Stimulated activated CD4-positive, alpha-beta T cell treated with anti-CD3 and anti-CD28 coated beads, Interleukin-1b, Interleukin-23, amount 100 ng/mL, for 24 hours (primary cell): ENCODE measurements at places on chromosomes 11 and 22.

GRCh38 chr11:127506126-127506525, 505.6 kb upstream of the KIRREL3 start:
- DNase-seq = no peak

DNA sequence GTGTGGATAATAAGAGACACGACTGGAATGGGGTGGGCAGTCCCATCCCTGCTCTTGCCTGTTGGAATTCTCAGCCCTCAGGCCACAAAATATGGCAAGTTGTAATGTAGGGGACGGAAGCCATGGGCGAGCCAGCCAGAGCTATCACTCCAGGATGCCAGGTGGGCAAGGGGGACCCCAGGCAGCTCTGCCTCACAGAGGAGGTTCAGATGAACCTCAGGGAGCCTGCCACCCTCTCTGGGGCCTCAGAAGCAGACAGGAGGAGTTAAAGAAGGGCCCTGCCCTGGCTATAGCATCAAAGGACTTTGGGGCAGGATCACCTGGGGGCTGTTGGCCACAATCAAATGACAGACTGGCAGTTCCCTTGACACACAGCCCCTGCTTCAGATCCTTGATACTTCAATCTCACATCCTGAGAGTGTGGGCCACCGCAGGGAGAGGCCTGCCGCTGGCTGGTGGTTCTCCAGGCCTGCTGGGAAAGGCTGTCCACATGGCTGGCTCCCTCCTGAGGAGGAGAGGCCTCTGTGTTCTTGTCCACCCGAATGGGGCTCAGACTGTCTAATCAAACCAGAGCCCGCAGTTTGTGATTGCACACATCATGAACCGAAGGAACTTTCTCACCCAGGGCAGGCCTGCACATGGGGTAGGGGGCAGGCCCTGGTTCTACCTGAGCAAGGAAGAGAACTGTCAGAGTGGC, 31.4 kb downstream of the IGLL1 start:
- DNase-seq = no peak

DNA sequence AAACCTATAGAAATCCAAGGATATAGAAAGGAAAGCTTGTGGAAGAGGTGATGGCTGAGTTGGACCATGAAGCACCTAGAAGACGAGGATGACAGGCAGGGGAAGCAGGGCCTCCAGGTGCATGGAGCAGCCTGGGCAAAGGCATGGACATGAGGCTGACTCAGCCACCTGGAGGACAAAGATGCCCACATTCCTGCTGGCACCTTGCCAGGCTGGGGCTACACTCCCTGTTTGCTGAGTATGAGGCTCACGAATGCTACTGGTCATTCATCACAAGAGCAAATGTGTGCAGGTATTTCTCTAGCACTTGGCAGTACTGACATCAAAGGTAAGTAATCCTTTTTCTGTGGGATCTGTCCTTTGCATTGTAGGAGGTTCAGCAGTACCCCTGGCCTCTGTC, 7.1 kb upstream of the SCGB2A1 start:
- no peak for DNase-seq

- no peak for DNase-seq
Measured at GRCh38 chr22:21563912-21564311, 3.6 kb upstream of the UBE2L3 start.

GRCh38 chr11:130429120-130429681, 792 bp upstream of the ADAMTS8 start:
- DNase-seq = no peak

GRCh38 chr11:72574548-72575460, 99.4 kb downstream of the PDE2A start:
- DNase-seq = no peak

- DNase-seq = no peak
Measured at GRCh38 chr11:65435411-65435931, 12.9 kb downstream of the NEAT1 start.

GRCh38 chr11:48103621-48104567, 112.7 kb upstream of the OR4B1 start:
- DNase-seq = no peak

- no peak for DNase-seq
Measured at GRCh38 chr11:130421697-130422096, 6.7 kb downstream of the ADAMTS8 start.
